Nephron progenitor cell (in vitro differentiated cells): ENCODE measurements at places on chromosomes 2 and 18.

DNA sequence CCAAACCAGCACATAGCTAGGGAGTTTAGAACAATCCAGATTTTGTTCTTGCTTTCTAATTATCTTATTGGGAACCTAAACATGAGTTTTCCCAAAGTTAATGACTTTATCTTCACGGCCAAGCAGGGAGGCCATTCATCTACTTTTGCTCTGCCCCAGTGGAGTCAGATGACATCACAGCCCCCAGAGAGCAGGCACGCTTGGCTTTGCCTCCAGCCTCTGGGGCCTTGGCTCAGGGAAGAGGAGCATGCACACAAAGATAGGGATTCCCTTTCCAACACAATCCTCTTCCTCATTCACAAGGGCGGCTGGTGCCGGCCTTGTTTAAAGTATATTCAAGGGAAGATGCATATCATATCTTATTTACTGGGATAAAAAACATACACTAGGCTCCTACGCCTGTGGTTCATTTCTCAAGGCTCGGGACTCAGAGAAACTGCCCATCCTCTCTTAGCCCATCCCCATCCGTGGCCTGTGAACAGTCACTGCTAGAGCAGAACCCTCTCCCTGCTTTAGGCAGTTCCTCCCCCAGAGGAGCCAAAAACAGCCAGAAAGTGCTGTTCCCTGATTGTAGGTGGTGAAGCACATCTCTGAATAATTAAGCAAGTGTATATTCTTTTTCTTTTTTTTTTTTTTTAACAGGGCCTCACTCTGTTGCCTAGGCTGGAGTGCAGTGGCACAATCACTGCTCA lies 21.2 kb downstream of the TGFA start:
- peak; percentile 36 for DNase-seq

DNA sequence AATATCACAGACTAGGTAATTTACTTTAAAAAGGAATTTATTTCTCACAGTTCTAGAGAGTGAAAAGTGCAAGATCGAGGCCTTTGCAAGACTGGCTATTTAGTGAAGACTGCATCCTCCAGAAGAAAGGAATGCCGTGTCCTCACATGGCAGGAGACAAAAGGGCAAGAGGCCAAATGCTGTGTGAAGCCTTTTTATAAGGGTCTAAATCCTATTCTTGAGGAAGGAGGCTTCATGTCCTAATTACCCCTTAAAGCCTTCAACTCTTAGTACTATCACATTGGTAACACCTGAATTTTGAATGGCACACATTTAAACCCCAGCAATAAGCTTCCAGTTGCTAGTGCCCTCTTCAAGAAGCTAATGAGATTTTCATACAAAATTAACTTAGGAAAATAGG lies 1882.3 kb upstream of the PIK3C3 start:
- no peak for DNase-seq

GRCh38 chr2:20662308-20662937 lies 4.5 kb upstream of the GDF7 start:
- no peak for DNase-seq

GRCh38 chr2:175449616-175450015 lies 268.1 kb upstream of the ATP5MC3 start:
- no peak for DNase-seq
